Stimulated activated naive CD8-positive, alpha-beta T cell treated with anti-CD3 and anti-CD28 coated beads, Interleukin-15, Interleukin-2, amounts not matched to agents 100 U/mL and 50 U/mL, for 24 hours (primary cell): ENCODE measurements at places on chromosomes 7 and 10.

DNA sequence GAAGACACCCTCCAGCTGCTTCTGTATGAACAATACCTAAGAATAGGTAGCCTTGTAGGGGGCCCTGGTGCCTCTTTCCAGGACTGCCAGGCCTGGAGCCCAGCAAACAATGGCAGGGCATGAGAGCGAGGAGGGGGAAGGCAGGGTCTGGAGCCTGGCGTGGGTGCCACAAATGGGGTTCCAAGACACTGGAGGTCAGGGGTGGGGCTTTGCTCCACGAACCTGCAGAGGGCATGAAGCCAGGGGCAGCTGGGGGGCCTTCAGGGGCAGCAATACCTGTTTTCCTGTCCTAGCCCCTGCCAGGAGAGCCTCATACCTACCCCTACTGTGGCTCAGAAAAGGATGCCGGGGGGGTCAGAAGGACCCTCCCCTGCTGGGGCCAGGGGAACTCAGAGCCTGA, 61.6 kb downstream of the SLC29A4 start:
- no peak for DNase-seq

- no peak for DNase-seq
These were observed 43.5 kb upstream of the MSRB2 start for GRCh38 chr10:23051855-23052331.

GRCh38 chr10:75191821-75192568, 18.6 kb upstream of the VDAC2 start:
- DNase-seq = no peak

GRCh38 chr7:28998105-28998504, 40.0 kb upstream of the TRIL start:
- DNase-seq = no peak

DNA sequence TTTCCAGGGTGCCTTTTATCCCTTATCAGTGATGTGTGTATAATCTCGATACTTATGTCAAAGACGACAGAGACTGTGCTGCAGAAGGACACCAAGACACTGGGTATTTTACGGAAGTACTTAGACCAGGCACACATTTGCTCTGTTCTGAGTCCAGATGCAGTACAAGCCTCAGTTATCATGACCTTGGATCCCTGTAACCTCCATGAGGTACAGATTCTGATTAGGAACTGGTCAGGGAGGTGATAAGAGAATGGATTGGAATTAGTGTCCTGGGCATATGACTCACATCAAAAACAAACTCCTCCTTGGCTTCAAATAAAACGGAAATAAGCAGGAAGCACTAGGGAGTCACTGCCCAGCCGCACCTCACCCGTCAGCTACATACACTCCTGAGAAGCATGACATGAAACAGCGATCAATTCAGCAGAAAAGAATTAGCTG, 146.5 kb downstream of the SFMBT2 start:
- no peak for DNase-seq

DNA sequence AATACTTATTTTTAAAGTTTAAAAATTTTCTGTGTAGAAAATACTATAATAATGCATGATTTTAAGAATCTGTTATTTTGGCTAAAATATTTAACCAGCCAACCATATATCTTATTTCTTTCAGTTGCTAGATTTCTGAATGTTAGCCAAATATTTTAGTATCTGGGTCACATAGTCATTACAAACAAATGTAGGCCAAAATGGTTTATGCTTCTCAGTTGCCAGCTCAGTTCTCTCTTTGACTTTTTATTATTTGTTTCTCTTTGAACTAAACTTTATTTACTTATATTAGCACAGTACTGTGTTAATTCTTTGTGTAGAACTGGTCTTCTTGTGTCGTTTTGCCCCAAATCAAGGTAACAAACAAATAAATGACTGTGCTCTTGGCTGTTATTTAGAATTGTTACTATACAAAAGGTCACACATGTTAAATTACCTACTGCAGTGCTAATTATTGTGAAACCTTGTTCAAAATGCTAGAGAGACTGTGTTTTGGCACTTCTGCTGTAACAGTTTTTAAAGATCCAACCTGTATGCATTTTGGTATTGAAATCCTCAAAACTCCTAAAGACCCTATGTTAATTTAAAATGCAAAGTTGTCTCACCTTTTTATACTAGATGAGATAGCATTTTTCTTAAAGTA, 39.8 kb downstream of the ZEB1 start:
- DNase-seq = no peak
